ENCODE measurements at places on chromosomes 16 and 17. TPM values are rescaled to one million over a fixed set of nuclear protein-coding genes. Genes with fewer than 3 reads are reported as not detected.
A peak's percentile ranks its signal among the peaks of the same experiment; 100 is the strongest.

DNA sequence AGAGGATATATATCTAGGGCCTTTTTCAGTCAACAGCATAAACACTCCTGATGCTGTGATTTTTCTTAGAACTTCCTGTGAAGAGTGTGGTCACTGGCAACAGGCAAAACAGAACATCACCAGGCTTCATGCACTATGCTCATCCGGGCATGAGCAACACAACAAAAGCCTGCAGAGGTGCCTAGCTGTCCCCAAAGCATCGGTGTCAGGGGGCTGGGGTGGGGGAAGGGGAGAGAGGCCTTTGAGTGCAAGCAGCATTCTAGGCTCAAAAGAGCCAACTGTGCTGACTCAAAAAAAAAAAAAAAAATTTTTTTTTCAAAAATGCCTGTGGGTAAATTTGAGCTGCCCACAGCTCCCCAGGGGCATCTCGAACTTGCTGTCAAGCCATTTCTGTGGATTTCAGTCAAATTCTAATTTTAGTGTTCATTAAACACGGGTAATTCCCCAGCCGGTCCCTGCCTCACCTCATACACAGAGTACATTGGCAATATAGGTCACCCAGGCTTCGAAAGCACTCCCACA, 194.6 kb upstream of the DYNLRB2 start:
- DNase-seq, result no peak
- H3K4me3 ChIP-seq, result no peak overlapping the region
- H3K27me3 ChIP-seq, result no peaks in the 10 kb centered on the region
- H3K36me3 ChIP-seq, result no peaks in the 10 kb centered on the region

GRCh38 chr17:48612456-48612853, 1.6 kb upstream of the HOXB7 start:
- H3K4me1 ChIP-seq, result peaks cover 44% of the 10 kb centered on the region
- DNase-seq, result peak; percentile 31
- peak overlapping the region; percentile 41 for H3K27ac ChIP-seq
- peaks cover 75% of the 10 kb centered on the region for H3K27me3 ChIP-seq

- no peaks in the 10 kb centered on the region for H3K4me1 ChIP-seq
- DNase-seq, result no peak
- H3K27ac ChIP-seq, result no peak overlapping the region
- H3K36me3 ChIP-seq, result peaks cover 48% of the 10 kb centered on the region
Measured at GRCh38 chr17:76398523-76399174, 14.2 kb downstream of the SPHK1 start.

GRCh38 chr16:89064606-89065457, 28.8 kb upstream of the ACSF3 start:
- no peak overlapping the region for H3K27ac ChIP-seq
- no peaks in the 10 kb centered on the region for H3K27me3 ChIP-seq
- H3K36me3 ChIP-seq, result no peaks in the 10 kb centered on the region
- H3K4me1 ChIP-seq, result no peaks in the 10 kb centered on the region

- no peaks in the 10 kb centered on the region for H3K27me3 ChIP-seq
- peaks cover 28% of the 10 kb centered on the region for H3K4me1 ChIP-seq
- peaks cover 48% of the 10 kb centered on the region for H3K36me3 ChIP-seq
- peak; percentile 87 for DNase-seq
- no peak overlapping the region for H3K27ac ChIP-seq
- no peak overlapping the region for H3K4me3 ChIP-seq
Measured at GRCh38 chr16:68328151-68328859, 17.5 kb downstream of the PRMT7 start.

Gene GGA3
- total RNA-seq, result 65.7 TPM

Gene KRT32
- not detected for total RNA-seq

Gene BCL6B
- total RNA-seq, result 0.47 TPM

GRCh38 chr16:85944572-85945423, 45.8 kb downstream of the IRF8 start:
- H3K4me1 ChIP-seq, result peaks cover 34% of the 10 kb centered on the region
- H3K4me3 ChIP-seq, result no peak overlapping the region
- H3K27me3 ChIP-seq, result peaks cover 3% of the 10 kb centered on the region

DNA sequence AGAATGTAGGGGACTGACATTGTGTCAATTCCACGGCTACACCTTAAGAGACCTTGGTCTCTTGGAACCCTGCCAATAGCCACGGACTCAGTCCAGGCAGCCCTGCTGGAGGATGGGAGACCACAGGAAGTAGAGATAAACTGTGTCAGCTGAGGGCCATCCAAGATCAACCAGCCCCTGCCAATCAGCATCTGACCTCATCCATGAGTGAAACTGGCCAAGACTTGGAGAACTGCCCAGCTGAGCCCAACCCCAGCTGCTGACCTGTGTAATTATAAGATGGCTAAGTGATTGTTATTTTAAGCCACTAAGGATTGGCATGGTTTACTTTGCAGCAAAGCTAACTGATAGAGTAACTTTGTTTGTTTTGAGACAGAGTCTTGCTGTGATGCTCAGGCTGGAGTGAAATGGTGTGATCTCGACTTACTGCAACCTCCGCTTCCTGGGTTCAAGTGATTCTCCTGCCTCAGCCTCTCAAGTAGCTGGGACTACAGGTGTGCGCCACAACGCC, 13.3 kb upstream of the YWHAE start:
- H3K36me3 ChIP-seq, result peaks cover 3% of the 10 kb centered on the region
- no peaks in the 10 kb centered on the region for H3K27me3 ChIP-seq
- H3K4me3 ChIP-seq, result no peak overlapping the region
- H3K27ac ChIP-seq, result no peak overlapping the region

DNA sequence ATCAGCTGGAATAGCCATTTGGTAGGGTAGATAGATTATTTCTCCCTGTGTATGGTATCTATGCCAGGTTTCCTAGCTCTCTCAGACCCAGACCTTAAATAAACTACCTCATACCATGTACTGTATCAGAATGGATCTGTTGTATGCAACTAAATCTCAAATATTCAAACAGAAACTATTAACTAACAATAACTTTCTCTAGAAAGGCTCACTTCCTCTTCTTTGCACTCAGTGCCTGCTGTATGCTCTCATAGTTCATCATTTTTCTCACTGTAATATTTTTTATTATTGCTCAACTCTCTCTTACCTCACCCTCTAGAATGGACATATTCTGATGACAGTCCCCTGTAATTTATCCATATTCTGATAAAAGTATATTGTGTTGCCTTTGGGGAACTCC, 182.4 kb downstream of the TOX3 start:
- H3K27me3 ChIP-seq, result no peaks in the 10 kb centered on the region
- no peak for DNase-seq
- H3K4me3 ChIP-seq, result no peak overlapping the region
- no peak overlapping the region for H3K27ac ChIP-seq
- no peaks in the 10 kb centered on the region for H3K4me1 ChIP-seq
- no peaks in the 10 kb centered on the region for H3K36me3 ChIP-seq

Gene SNAI3
- 13.4 TPM for total RNA-seq

Gene CEP20
- total RNA-seq, result 45.0 TPM

Gene MYO1D
- total RNA-seq, result 2.3 TPM

- no peak for DNase-seq
- no peaks in the 10 kb centered on the region for H3K36me3 ChIP-seq
- no peaks in the 10 kb centered on the region for H3K27me3 ChIP-seq
- H3K4me1 ChIP-seq, result peaks cover 10% of the 10 kb centered on the region
Measured at GRCh38 chr16:85402910-85403692, 210.0 kb upstream of the GSE1 start.

GRCh38 chr17:49439305-49439672, 24.6 kb upstream of the PHB1 start:
- peaks cover 37% of the 10 kb centered on the region for H3K27me3 ChIP-seq
- DNase-seq, result no peak
- H3K27ac ChIP-seq, result no peak overlapping the region
- H3K4me3 ChIP-seq, result no peak overlapping the region

Gene PRSS8
- total RNA-seq, result not detected

- H3K27ac ChIP-seq, result no peak overlapping the region
- no peaks in the 10 kb centered on the region for H3K4me1 ChIP-seq
- DNase-seq, result no peak
- no peak overlapping the region for H3K4me3 ChIP-seq
- H3K36me3 ChIP-seq, result no peaks in the 10 kb centered on the region
Measured at GRCh38 chr16:65763640-65764305, 602.7 kb upstream of the CDH5 start.

Gene CLDN9
- total RNA-seq, result not detected

Gene MT4
- total RNA-seq, result not detected

GRCh38 chr16:74747-75334, 2.4 kb upstream of the RHBDF1 start:
- DNase-seq, result no peak
- peaks cover 28% of the 10 kb centered on the region for H3K27me3 ChIP-seq
- H3K4me1 ChIP-seq, result peaks cover 31% of the 10 kb centered on the region
- H3K27ac ChIP-seq, result no peak overlapping the region

Gene KIF2B
- not detected for total RNA-seq

- no peaks in the 10 kb centered on the region for H3K27me3 ChIP-seq
- H3K36me3 ChIP-seq, result peaks cover 56% of the 10 kb centered on the region
Measured at GRCh38 chr17:82198092-82198491, 14.6 kb downstream of the CCDC57 start.

DNA sequence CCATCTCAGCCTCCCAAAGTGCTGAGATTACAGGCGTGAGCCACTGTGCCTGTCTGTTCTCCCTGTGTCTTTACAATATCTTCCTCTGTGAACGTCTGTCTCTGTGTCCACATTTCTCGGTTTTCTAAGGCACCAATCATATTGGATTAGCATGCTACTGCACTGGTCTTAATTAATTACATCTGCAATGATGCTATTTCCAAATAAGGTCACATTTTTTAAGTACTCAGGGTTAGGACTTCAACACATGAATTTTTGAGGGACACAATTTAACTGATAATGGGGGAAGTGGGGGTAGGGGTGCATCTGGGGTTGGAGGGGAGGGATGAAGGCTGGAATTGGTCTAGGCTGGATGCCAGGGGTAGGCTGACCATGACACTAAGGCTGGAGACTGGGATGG, 102.6 kb downstream of the N4BP1 start:
- no peak for DNase-seq
- no peaks in the 10 kb centered on the region for H3K4me1 ChIP-seq
- no peaks in the 10 kb centered on the region for H3K27me3 ChIP-seq
- H3K27ac ChIP-seq, result no peak overlapping the region

Gene TMEM170A
- total RNA-seq, result 31.1 TPM

DNA sequence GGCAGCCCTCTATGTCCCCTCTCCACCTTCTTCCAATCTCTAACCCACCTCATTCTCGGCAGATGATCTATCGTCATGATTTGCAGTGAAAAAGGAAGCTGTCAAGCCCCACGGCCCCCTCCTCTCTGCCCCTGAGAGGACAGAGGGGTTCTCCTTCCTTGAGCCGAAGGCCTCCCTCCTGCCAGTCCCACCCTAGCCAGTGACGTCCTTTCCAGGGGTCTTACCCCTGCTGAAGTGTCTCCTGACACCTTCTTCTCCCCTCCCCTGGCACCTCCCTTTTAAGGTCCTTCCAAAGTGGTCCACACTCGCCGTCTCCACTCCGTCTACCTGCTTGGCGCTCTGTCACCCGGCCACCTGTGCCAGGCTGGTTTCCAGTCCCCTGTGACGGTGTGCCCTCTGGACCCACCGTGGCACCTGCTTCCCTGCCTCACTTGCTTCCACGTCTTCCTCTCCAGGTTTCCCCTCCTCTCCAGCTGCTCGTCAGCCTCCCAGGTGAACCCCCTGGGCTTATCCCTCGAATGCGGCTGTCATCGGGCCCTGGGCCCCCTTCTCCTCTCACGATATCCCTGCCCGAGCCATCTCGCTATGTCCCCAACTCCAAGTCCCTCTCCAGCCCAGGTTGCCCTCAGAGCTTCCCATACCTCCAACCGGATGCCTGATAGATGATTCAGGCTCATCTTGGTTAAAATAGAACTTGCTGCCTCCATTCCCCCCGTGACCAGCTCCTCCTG, 5.7 kb downstream of the CCDC102A start:
- H3K4me3 ChIP-seq, result peak overlapping the region; percentile 71
- peaks cover 69% of the 10 kb centered on the region for H3K4me1 ChIP-seq
- DNase-seq, result no peak
- H3K27ac ChIP-seq, result peak overlapping the region; percentile 99
- no peaks in the 10 kb centered on the region for H3K27me3 ChIP-seq

- no peaks in the 10 kb centered on the region for H3K27me3 ChIP-seq
- no peak overlapping the region for H3K27ac ChIP-seq
Measured at GRCh38 chr17:40632216-40632615, 15.4 kb downstream of the SMARCE1 start.

GRCh38 chr17:15257258-15257788, 7.8 kb downstream of the PMP22 start:
- no peak overlapping the region for H3K4me3 ChIP-seq
- peak; percentile 73 for DNase-seq
- H3K27ac ChIP-seq, result no peak overlapping the region

GRCh38 chr16:3149630-3150345, 15.0 kb downstream of the ZNF213 start:
- H3K4me3 ChIP-seq, result peak overlapping the region; percentile 85
- H3K36me3 ChIP-seq, result peaks cover 4% of the 10 kb centered on the region
- H3K4me1 ChIP-seq, result peaks cover 30% of the 10 kb centered on the region
- peaks cover 11% of the 10 kb centered on the region for H3K27me3 ChIP-seq

- peaks cover 44% of the 10 kb centered on the region for H3K36me3 ChIP-seq
- DNase-seq, result peak; percentile 57
- peaks cover 44% of the 10 kb centered on the region for H3K4me1 ChIP-seq
- H3K27ac ChIP-seq, result peak overlapping the region; percentile 90
Measured at GRCh38 chr17:31318298-31318801, 3.1 kb downstream of the EVI2A start.

Gene VAT1L
- total RNA-seq, result not detected

GRCh38 chr17:65604070-65604469, 42.6 kb upstream of the AXIN2 start:
- no peak overlapping the region for H3K4me3 ChIP-seq
- H3K4me1 ChIP-seq, result peaks cover 10% of the 10 kb centered on the region
- no peak overlapping the region for H3K27ac ChIP-seq
- H3K27me3 ChIP-seq, result peaks cover 5% of the 10 kb centered on the region

DNA sequence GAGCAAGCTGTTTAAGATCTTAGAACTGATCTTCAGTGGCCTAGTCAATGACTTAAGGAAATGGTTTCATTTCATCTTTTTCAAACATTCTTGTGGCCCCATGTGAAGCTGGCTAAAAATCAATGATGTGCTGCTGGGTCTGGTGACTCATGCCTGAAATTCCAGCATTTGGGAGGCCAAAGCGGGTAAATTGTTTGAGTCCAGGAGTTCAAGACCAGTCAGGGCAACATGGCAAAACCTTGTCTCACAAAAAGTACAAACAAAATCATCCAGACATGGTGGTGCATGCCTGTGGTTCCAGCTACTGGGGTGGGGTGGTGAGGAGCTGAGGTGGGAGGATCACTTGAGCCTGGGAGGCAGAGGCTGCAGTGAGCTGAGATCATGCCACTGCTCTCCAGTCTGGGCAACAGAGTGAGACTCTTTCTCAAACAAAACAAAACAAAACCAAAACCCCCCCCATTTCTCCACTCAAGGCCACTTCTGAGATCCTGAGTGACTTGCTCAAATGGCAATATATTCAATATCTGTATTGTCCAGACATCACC, 17.4 kb upstream of the COL1A1 start:
- H3K27ac ChIP-seq, result no peak overlapping the region
- H3K4me3 ChIP-seq, result no peak overlapping the region
- no peaks in the 10 kb centered on the region for H3K36me3 ChIP-seq
- peaks cover 22% of the 10 kb centered on the region for H3K4me1 ChIP-seq
- no peak for DNase-seq
- peaks cover 34% of the 10 kb centered on the region for H3K27me3 ChIP-seq

Gene SGCA
- not detected for total RNA-seq

- peaks cover 72% of the 10 kb centered on the region for H3K27me3 ChIP-seq
- DNase-seq, result no peak
- no peaks in the 10 kb centered on the region for H3K36me3 ChIP-seq
- no peak overlapping the region for H3K27ac ChIP-seq
- no peak overlapping the region for H3K4me3 ChIP-seq
- peaks cover 6% of the 10 kb centered on the region for H3K4me1 ChIP-seq
Measured at GRCh38 chr16:21277045-21277926, 804 bp downstream of the CRYM start.

GRCh38 chr16:53756275-53756996, 52.5 kb downstream of the FTO start:
- H3K27me3 ChIP-seq, result no peaks in the 10 kb centered on the region
- no peak overlapping the region for H3K4me3 ChIP-seq
- H3K4me1 ChIP-seq, result no peaks in the 10 kb centered on the region
- no peak for DNase-seq
- H3K27ac ChIP-seq, result no peak overlapping the region

All from activated CD8-positive, alpha-beta T cell treated with anti-CD3 and anti-CD28 coated beads, Interleukin-2, amount 10 ng/mL, durations not matched to agents 7 days and 5 days (primary cell).